NCI-H774 (cell line): ENCODE measurements at places on chromosomes 1 and 21.

DNA sequence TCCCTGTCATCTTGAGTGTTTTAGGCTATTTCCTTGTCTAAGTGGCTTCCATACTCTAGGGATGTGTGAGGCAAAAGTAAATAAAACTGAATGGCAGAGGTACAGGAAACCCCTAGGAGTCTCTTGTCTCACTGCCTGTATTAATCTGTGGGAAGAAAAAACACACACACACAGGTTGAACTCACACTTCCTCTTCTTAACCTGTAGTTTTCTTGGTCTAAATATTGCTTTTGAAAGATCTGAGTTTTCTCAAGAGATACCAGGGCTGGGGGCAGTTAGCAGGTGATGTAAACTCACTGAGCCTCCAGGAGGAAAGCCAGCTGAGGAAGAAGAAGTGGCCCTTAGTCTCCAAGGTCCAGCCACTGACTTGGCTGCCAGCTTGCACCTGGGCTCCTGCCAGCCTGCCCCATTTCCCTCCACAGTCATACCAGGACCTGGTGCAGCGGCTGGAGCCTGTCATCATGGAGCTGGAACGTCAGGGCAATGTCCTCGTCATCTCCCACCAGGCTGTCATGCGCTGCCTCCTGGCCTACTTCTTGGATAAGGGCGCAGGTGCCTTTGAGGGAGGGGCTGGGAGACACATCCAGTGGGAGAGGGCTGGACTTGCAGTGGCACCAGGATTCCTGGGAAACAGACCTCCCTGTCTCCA, 16.9 kb downstream of the PFKFB2 start:
- no peak for DNase-seq

DNA sequence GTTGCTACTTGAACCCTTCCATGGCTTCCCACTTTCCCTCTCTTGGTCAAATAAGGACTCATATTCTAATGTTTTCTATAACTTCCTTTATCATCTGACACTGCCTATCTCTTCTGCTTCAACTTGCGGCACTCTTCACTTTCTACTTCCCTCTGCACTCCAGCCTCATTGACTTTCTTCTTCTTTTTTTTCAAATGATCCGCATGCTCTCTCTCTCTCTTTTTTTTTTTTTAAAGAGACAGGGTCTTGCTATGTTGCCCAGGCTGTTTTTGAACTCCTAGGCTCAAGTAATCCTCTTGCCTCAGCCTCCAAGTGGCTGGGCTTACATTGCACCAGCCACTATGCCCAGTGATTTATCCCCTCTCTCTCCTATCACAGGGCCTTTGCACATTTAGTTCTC, 7.3 kb upstream of the IL10 start:
- no peak for DNase-seq

- no peak for DNase-seq
Measured at GRCh38 chr1:245480393-245481120, 325.8 kb downstream of the KIF26B start.

DNA sequence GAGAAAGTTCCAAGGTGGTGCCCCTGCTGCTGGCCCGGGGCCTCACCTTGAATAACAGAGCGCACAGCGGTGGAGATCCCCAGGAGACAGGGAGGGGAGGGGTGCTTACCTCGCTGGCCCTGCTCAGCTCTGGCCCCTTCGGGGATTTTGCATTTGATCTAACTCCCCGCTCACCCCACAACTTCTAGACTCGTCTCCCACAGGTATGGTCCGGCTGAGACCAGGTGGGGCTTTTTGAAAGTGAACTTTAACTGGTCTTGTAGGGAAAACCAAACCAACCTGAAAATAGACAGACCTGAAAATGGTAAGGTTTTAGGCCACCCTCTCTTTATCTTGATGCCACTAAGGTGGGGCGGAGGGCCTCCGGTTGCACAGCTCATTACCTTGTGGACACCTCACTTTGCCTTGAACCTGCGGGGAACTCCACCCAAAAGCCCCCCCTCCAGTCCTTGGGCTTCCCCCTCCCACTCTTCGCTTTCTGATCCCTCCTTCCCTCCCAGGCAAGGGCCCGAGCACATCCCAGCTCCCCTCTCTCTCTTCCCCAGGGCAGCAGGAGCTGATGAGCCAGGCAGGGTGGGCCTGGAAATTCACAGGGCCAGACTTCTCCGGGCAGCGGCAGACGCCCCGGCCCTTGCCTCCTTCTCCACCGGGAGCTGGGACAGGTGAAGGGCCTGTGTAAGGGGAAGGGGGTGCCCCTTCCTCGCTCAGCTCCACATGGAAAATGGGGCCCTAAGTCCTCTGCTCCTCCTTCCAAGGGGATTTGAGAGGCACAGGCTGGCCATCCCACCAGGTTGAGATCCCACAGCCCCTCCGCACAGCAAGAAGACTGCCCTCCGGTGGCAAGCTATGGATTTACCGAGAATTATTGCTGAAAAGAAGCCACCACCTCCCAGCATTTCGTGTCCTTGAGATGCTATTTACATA, 16.1 kb downstream of the TNFRSF8 start:
- DNase-seq = no peak

GRCh38 chr1:66769512-66770229, 17.4 kb downstream of the DYNLT5 start:
- DNase-seq = peak; percentile 12

DNA sequence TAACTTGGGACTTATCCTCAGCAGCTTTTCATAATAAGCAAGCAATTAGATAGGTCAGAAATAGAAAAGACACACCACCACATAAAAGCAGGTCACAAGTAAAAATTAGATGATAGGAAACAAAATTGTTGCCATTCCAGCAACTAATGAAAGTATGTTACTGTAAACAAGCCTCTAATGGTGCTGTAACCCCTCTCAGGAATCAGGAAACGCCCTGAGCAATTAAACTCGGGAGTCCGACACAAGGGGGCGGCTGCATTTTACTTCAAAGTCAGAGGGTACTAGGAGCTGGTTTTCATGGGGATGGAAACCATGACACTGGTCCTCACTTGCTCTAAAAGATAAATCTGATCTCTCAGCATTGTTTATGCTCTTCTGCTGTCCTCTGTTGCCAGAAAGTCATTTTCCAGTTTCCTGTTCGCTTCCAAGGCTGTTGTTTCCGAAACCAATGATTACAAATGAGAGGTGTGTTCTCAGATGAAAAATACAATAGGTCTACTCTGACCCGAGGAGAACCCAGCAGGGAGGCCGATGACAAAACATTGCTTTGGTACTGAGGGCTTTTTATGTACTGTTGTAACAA, 93.4 kb downstream of the TGFBR3 start:
- no peak for DNase-seq

- no peak for DNase-seq
Measured at GRCh38 chr1:9425859-9426258, 113.4 kb upstream of the SLC25A33 start.

- DNase-seq = no peak
Measured at GRCh38 chr1:199226163-199226562, 587.3 kb downstream of the PTPRC start.

DNA sequence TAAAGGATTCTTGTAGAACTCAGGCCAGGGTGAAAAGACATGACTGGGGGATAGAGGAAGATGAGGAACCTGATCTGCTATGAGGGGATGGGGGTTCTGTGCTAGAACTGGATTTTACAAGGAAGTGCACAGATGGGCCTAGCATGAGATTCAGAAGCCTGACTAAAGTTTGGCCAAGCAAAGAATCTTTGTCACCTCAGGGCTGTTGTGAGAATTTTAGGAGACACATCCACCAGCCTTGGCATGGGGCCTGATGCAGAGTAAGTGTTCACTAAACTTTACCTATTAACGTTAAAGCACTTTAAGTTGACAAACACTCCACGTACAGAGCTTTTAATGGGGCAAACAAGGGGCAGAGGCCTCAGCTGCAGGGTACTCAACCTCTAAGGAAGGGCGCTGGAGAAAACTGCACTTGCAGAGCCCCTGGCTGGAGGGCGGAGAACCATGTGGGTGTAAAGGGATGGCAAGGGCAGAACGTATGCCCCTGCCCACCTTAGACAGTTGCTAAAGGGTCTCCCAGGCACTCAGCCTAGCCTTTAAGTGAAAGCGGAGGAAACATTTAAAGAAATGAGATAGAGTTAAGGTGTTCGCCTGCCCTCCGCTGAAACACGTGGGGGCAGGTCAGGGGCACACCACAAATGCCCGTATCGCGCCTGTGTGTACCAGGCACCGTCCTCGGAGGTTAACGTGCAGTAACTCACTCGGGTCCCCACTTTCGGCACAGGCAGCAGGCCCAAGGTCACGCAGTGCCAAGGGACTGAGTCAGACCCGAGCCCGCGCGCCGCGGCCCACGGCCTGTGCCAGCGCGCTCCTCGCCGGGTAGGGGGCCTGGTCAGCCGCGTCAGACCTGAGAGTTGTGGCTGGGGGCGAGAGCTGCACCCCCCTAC, 990 bp upstream of the MRPS6 start:
- no peak for DNase-seq

GRCh38 chr21:31857096-31857495, 15.7 kb upstream of the HUNK start:
- no peak for DNase-seq

DNA sequence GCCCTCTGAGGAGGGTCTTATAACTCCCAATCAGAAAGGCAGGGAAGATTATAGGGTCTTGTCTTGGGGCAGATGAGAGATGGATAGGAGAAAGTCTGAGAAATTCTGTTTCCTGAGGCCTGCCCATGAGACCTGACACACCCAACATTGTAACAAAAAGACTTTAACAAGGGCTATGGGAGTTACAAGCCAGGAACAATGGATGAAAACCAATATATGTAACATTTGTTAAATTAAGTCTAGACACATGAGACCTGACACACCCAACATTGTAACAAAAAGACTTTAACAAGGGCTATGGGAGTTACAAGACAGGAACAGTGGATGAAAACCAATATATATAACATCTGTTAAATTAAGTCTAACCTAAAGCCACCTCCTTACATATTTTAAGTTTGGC, 21.8 kb downstream of the NRDC start:
- no peak for DNase-seq

- peak; percentile 85 for DNase-seq
Measured at GRCh38 chr1:31786366-31787060, 22.4 kb upstream of the ADGRB2 start.

DNA sequence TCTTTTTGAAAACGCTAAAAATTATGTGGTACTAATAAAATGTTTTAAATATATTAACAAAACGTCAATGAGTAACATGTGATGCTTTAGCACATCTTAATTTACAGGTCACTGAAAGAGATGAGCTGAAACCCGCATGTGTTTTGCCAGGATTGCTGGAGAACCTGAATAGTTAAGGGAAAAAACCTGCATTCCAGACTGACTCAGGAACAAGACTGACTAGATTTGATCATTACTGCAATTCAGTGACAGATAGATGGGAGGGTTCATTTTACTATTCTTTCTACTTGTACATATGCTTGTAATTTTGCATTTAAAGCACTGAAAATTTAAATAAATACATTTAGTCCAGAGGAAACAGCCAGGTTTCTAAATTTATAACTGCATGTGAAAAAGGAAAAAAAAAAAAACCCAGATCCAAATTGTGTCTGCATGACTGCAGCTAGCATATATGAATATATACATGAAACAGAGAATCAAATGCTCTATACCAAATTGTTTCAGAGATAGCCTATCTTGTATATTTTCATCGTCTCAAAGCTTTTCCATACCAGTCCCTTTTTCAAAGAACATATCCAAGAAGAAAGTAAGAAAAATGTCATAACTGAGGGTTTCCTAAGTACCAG, 71.7 kb downstream of the APP start:
- no peak for DNase-seq

DNA sequence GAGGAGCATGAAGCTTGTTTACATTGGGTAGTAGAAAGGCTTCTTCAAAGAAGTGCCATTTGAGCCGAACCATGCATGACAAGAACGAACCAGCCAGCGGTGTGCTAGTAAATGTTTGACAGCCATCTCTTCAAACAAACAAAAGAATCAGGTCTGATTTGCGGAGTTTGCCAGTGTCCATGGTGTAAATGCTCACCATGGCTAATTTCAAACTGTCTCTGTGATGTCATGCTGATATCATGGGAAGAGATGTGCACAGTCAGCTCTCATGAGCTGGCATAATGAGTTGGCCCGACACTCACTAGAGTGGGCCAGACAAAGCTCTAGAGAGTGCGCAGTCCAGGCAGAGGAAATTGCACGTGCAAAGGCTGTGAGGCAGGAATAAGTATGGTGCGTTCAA, 101.1 kb downstream of the KAZN start:
- no peak for DNase-seq

GRCh38 chr1:223234170-223234514, 91.1 kb upstream of the TLR5 start:
- no peak for DNase-seq

GRCh38 chr1:57991289-57991688, 555.2 kb downstream of the OMA1 start:
- DNase-seq = no peak

DNA sequence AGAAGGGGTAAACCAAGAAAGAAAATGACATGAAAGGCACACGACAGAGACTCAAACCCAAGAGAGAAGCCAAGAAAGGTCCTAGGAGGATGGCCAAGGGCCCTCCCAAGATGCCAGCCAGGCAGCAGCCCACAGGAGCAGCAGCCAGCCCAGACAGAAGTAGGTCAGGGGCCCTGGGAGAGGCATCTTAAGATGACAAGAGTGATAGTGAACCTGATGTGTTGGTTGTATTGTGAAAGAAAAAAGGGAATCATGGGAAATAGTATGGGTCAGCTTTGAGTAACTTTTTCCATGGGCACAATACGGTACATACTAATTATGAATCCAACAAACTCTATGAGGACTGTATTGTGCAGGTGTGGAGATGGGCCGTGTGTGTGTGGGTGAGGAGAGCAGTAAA, 3.3 kb downstream of the CCSAP start:
- DNase-seq = no peak

DNA sequence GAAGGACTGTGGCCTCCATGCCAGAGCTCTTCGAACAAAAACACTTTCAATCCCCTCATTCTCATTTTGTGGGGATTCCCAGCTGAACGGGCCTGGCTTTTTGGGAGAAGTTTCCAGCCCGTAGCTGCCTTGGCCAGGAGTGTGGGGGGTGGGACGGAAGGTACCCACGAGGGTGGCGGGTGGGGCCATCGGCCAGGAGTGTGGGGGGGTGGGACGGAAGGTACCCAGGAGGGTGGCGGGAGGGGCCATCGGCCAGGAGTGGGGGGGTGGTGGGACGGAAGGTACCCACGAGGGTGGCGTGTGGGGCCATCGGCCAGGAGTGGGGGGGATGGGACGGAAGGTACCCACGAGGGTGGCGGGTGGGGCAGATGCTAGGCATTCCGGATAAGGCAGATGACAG, 71.7 kb upstream of the ZBTB18 start:
- no peak for DNase-seq

GRCh38 chr1:236090741-236091147, 25.9 kb upstream of the NID1 start:
- no peak for DNase-seq
